ENCODE measurements at places on chromosomes 13 and 19.

DNA sequence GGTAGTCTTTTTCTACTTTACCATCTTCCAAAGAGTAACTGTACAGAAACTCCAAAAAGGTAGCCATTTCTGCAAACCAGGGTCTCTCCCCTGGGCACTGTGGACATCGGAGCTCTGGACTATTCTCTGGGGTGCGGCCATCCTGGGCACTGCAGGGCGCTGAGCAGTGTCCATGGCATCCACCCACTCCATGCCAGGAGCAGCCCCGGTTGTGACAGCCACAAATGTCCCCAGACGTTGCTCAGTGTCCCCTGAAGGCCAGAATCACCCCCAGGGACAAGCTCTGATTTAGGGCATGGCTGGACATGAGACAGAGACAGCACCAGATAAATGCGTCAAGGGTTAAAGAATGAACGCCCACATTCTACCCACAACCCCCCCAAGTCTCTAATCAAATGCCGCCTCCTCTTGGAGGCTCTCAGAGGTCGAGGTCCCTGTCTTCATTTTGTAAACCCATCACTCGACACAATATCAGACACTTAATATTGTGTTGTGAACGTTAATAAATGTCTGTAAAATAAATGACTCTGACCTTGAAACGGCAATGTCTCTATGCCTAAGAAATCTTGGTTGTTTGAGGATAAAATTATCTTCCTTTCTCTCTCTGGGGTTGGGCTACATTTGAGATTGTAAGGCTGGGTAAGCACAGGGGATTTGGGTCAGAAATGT, 8.9 kb downstream of the GNG7 start:
- DNase-seq: no peak

DNA sequence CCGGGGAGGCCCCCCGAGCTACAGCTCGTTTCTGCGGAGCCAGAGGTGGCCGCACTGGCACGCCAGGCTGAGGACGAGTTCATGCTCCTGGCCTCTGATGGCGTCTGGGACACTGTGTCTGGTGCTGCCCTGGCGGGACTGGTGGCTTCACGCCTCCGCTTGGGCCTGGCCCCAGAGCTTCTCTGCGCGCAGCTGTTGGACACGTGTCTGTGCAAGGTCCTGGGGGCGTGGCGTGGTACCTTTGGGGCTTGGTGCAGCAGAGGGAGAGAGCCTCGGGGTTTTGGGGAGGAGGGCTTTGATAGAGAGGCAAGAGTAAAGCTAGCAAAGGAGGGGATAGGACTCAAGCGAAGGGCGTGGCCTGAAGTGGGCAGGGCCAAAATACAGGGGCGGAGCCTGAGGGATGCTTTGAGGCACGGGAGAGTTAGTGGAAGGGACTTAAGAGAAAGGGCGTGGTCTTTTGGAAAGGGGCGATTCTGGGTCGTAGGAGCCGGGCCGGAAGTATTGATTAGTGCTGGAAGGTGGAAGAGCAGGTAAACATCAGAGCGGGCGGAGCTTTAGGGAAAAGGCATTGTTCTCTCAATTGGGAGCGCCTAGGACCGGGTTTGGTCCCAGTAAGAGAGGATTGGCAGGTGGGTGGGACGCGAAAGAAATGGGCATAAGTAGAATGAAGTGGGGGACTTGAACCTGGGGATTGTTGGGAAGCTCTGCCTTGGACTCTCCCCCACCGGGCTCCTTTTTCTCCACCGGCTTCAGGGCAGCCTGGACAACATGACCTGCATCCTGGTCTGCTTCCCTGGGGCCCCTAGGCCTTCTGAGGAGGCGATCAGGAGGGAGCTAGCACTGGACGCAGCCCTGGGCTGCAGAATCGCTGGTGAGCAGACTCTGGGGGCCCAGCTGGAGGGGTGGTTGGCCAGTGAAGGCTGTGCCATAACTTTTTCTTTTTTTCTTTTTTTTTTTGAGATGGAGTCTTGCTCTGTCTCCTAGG, 1.2 kb downstream of the PPM1N start:
- no peak for DNase-seq

DNA sequence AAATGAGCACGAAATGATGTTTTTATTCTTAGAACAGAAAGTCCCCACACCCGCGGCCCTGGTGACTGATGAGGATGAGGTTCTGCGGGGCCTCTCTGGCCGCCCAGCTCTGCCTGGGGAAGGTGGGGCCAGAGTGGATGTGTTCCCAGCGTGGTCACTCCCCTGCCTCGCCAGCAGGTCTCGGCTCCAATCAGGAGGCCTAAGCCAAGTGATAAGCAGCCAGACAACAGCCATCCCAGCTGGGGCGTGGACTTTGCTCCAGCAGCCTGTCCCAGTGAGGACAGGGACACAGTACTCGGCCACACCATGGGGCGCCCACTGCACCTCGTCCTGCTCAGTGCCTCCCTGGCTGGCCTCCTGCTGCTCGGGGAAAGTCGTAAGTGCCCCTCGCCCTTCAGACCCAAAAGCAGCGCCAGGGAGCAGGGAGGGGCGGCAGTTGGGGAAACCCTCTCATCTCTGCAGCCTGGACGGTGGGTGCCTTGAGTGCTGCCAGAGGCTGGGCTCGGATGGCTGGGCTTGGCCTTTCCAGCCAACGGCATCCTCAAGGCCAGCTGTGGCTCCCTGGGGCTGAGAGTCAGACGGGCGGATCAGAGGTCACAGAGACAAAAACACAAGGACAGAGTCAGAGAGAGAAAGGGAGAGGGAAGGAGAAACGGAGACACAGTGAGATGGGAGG, at the start of gene F10:
F10 (plus strand) TSS at position 250 of the 676 bp plus-strand sequence; CDS start at position 307, 57 bp downstream.
- DNase-seq: no peak

DNA sequence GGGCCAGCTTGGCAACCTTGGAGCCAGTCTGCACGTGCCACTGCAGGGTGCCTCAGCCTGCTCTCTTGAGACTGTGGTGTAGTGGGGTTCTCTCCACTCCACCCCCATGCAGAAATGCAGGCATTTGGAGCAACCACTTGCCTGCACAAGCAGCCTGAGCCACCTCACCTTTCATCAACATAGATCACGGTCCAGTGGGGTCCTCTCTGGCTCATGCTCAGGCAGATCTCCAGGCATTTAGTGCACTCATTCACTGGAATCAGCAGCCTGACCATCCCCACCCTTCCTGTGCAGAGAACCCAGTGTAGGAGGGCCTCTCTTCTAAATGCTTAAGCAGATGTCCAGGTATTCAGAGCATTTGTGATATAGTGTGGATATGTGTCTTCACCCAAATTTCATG, 2330.1 kb downstream of the PCDH9 start:
- DNase-seq: no peak

Data from NCI-H1417 treated with DMSO at 0.1 percent for 48 hours (cell line).